Occipital lobe (tissue), 3 donors: ENCODE measurements at places on chromosomes 3 and 15. TPM values are rescaled to one million over a fixed set of nuclear protein-coding genes. Genes with fewer than 3 reads are reported as not detected.

GRCh38 chr15:79602731-79603130, 170.6 kb downstream of the MINAR1 start:
- no peak for DNase-seq

- no peak for DNase-seq
Measured at GRCh38 chr15:70450142-70450443, 313.3 kb downstream of the UACA start.

DNA sequence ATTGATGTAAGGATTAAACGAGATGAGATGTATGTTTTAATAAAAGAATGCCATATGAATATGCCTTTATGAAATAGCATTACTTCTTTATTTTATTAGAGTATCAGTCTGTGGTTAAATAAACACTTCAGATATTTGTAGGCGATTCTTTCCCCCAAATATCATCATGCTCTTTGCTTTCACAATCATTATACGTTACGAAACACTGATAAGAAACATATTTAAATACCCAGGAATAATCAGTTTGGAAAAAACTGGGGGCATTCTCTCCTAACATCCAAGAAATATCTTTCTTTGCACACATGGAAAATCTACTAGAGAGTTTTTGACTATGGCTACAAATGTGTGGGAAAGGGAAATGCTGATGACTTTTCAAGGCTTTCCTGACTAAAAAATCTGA, 4.4 kb upstream of the PLAAT1 start:
- no peak for DNase-seq

Gene ZNF662
- total RNA-seq: 20.4 TPM

DNA sequence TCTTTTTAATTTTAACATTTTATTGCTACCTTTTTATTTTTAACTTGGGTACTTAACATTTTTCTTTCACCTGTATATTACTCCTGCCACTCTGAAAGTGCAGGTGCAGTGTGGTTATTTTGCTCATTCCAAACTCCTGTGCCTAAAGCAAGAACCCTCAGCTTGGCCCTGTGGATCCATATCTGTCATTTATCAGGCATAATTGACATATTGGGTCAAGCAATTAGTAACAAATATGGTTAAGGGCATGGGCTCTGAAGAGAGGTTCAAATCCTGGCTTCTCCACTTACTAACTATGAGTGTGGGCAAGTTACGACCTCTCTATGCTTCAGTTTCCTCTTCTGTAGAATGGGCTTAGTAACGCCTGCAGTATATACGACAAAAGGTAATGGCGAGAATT, 9.8 kb upstream of the VPS8 start:
- no peak for DNase-seq

- no peak for DNase-seq
Measured at GRCh38 chr3:43455233-43455632, 166.6 kb downstream of the ANO10 start.

Gene ARL6
- total RNA-seq: 40.1 TPM

- DNase-seq: no peak
Measured at GRCh38 chr3:174270841-174271240, 588.3 kb upstream of the NAALADL2 start.

DNA sequence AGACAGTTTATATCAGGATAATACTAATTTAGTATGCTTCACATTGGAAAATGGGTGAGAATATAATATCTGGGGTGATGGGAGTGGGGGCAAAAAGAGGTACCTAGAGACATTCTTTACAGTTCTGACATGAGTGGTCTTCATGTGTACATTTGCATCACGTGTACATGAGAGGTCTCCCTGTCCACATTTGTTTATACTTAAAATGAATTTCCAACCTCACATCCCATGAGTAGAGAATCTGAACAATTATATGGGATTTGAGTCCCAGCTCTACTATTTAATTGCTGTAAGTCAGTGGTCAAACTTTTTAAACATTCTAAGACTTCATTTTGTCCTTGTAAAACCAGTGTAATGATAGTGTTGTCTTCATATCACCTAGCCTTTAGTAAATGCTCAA, 408.4 kb downstream of the NAALADL2 start:
- DNase-seq: no peak

- DNase-seq: no peak
Measured at GRCh38 chr3:135023996-135024658, 229.1 kb downstream of the EPHB1 start.
